ENCODE measurements at places on chromosomes 11 and 22. TPM values are rescaled to one million over a fixed set of nuclear protein-coding genes. Genes with fewer than 3 reads are reported as not detected.

ABCC8 gene
- total RNA-seq, result not detected

DNA sequence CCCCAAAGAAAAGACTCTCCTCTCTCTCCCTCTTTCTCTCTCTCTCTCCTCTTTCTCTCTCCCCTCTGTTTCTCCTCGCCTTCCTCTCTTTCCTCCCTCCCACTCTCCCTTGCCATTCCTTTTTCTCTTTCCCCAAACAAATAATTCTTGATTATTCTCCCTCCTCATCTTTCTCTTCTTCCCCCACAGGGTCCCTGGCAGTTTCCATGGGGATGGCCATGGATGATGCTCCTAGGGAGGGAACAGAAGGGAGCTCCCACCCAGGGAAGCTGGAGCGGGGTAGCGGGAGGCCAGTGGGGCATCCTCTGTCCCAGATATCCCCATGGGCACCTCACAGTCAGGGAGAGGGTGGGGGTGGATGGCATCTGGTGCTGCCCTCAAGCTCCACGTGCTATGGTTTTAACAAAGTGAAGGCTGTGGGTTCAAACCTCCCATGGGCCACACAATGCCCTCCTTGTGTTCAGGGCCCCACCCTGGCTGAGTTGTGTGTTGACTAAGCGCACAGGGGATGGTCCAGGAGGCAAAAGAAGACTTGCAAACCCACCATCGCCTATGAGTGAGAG, 266.4 kb downstream of the BUD13 start:
- DNase-seq, result no peak

DNA sequence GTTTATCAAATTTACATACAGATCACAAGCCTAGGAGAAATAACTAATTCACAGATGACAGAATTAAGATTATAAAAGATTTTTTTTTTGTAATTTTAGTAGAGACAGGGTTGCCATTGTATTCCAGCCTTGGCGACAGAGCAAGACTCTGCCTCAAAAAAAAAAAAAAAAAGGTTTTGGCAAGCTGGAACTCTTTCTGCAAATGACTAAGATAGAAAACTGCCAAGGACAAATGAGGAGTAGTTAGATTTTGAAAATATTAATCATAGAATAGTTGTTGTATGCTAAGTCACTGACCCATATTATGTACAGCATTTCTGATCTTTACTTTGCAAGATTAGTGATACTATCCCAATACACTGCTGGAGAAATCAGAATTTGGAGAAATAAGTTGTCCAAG, 99.2 kb downstream of the C11orf65 start:
- no peak for DNase-seq

GRCh38 chr11:69949327-69949726, 128.8 kb upstream of the ANO1 start:
- peak; percentile 85 for DNase-seq

DNA sequence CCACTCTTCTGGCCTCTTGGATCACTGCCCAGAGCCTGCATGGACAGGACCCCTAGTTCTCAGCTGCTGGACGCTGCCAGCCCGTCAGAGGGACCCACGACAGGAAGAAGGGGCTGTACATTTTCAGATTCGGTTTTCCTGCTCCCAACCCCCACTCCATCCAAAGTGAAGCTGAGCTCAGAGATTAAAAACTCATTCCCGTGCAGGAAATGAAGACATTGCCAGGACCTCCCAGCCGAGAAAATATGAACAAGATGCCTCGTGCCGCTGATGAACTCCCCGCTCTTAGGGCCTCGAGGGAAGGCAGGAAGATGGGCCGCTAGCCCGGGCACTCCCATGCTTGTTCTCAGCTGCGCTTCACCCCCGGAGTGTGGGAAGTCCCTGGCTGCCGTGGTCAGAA, 36.1 kb downstream of the RPUSD4 start:
- DNase-seq, result no peak

- DNase-seq, result no peak
Measured at GRCh38 chr11:106076171-106076918, 802 bp downstream of the KBTBD3 start.

Data from Caki2 (cell line).